Hypothalamus (tissue), 51 donors: ENCODE measurements at places on chromosomes 11 and 22.
A peak's percentile ranks its signal among the peaks of the same experiment; 100 is the strongest.

GRCh38 chr22:50683086-50683993 is 10.7 kb downstream of the SHANK3 start:
- DNase-seq = no peak

GRCh38 chr11:77728203-77728786 is 90.7 kb upstream of the CLNS1A start:
- no peak for DNase-seq

DNA sequence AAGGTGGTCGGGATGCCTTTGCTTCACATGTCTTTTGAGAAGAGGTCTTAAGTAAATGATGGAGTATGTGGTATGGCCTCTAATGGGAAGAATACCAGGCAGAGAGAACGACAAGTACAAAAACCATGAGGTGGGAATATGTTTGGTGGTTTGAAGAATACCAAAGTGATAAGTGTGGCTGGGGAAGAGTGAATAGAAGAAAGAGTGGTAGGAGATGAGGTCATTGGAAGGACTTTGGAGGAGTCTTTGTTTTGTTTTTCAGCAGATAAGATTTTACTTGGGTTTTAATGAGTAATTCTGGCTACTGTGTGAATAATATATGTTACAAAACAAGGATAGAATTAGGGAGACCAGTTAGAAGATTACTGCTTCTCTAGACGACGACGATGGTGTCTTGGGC is 515.4 kb downstream of the RAB38 start:
- no peak for DNase-seq

DNA sequence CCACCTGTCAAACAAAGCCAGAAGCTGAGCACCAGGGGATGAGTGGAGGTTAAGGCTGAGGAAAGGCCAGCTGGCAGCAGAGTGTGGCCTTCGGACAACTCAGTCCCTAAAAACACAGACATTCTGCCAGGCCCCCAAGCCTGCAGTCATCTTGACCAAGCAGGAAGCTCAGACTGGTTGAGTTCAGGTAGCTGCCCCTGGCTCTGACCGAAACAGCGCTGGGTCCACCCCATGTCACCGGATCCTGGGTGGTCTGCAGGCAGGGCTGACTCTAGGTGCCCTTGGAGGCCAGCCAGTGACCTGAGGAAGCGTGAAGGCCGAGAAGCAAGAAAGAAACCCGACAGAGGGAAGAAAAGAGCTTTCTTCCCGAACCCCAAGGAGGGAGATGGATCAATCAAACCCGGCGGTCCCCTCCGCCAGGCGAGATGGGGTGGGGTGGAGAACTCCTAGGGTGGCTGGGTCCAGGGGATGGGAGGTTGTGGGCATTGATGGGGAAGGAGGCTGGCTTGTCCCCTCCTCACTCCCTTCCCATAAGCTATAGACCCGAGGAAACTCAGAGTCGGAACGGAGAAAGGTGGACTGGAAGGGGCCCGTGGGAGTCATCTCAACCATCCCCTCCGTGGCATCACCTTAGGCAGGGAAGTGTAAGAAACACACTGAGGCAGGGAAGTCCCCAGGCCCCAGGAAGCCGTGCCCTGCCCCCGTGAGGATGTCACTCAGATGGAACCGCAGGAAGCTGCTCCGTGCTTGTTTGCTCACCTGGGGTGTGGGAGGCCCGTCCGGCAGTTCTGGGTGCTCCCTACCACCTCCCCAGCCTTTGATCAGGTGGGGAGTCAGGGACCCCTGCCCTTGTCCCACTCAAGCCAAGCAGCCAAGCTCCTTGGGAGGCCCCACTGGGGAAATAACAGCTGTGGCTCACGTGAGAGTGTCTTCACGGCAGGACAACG is 11.7 kb downstream of the CXCR5 start:
- DNase-seq = no peak

DNA sequence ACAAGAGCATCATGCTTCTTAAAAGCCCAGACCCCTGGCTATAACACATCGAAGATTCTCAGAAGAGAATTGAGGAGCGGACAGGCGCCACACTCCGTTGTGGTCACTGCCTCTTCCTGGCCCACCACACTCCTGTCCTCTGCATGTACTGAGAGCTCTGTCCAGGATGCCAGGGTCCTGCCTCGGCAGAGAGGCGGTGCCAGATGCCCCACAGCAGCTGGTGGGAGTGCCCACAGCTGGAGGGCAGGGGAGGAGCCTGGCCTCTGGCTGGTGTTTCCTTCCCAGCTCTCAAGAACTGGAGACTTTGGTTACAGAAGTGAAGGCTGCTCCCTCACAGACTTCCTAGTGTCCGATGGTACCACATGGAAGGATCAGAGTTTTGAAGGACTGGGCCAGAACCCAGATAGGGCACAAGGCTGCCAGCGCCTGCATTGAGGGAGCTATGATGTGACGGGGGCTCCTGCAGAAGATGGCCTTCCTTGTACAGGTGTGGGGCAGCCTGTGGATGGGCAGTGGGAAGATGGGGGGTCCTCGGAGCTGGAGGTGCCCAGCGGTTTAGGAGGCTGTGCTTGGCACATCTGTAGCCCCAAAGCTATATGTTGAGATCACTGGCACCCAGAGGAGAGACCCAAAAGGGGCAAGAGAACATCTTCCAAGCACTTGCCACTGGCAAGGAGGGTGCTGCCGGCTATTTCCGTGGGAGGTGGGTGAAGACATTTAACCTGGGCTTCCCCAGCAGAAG is 19.4 kb downstream of the RSPH14 start:
- DNase-seq = peak; percentile 51

GRCh38 chr11:78796956-78797355 is 222.3 kb upstream of the NARS2 start:
- no peak for DNase-seq

GRCh38 chr11:69683764-69684333 is 8.7 kb upstream of the LTO1 start:
- DNase-seq = no peak
